ENCODE measurements at places on chromosomes 4 and X.

GRCh38 chr4:52968691-52969090 is 106.6 kb downstream of the RASL11B start:
- no peak for DNase-seq

DNA sequence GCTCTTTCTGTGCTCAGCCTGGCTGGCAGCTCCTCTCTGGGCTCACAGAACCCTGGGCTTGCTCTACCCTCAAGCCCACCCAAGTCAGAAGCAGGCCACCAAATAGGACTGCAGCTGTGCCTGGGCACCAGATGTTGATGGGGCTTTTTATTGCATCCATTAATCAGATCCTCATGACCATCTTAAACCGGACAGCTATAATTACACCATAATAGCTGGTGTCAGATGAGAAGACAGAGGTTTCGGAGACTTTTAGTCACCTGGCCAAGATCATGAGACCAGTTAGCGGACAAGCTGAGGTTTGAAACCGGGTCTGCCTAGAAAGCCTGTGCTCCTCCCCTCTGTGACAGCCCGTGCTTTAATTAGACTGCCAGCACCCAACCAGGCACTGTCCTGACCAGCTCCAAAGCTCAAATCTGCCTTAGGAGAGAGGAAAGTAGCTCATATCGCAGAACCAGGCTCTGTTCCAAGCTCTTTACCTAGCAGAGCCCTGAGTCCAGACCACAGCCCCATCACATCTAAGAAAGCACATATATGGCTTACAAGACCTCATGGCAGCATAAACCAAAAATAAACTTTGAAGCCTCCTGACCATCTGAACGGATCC is 88.9 kb downstream of the JAKMIP1 start:
- no peak for DNase-seq

DNA sequence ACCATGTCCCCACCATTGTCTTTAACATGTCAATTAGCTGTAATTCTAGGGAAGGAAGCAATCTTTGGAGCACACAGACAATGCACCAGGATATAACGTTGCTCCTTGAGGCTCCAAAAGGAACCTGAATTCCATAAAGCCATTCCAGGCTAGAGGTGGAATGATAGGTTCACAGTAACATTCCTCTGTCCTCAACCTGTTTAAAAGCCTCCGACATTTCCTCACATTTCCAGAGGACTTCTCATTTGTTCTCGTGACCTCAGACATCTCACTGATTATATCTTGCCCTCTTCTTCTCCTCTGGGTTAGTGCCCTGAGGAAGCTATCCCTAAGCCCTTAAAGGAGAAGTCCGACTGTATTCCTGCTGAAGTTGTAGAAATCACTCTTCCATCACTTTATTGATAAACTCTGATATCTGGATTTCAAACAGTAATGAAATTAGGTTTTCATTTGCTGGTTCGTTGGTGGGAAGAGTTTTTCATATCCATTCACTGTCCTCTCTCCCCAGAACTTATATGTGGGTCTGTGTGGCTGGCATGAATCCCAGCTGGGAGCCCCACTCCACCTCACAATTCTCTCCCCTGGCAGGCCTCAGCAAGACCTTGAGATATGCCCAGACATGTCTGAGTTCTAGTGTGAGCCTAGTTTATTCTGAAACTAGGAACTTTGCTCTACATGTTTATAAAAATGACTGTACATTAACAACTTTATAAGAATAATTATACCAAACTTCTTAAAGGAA is 44.2 kb upstream of the PRSS12 start:
- DNase-seq = no peak

DNA sequence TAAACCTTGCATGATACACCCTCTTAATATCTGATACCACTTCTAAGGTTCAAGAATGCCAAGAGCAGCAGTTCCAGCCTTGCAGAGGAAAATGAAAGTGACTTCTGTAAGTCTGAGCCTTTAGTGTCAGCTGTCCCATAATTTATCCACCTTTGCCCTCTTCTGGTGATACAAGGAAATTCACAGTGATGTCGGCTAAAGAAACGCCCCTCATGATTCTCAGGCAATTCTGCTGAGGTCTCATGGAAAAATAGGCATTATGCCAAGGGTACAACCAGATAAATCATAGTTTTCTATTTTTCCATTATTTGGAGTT is 172.2 kb upstream of the CXCL13 start:
- no peak for DNase-seq
